HCEC 1CT (cell line): ENCODE measurements at places on chromosomes 1 and 21.

GRCh38 chr1:162609306-162609705 lies 23.0 kb upstream of the DDR2 start:
- no peak for DNase-seq

- DNase-seq, result no peak
Observed at GRCh38 chr1:86751923-86752322, 47.5 kb downstream of the SH3GLB1 start.

- DNase-seq, result no peak
Observed at GRCh38 chr1:160436966-160437365, 36.6 kb downstream of the VANGL2 start.

DNA sequence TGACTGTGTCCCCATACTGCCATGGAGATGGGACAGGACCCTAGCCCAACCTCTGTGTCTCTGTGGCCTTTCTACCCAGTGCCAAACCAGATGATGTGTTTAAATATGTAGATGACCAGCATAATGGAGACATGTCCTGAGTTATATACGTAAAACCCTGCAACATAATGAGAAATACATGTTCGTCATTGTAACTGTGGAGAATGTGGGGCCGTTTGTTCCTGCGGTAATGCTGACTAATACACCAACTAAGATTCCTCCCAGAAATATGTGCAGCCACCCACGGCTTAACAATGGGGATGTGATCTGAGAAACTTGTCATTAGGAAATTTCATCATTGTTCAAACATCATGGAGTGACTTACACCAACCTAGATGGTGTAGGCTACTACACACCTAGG lies 71.7 kb upstream of the SIM2 start:
- DNase-seq, result peak; percentile 34

DNA sequence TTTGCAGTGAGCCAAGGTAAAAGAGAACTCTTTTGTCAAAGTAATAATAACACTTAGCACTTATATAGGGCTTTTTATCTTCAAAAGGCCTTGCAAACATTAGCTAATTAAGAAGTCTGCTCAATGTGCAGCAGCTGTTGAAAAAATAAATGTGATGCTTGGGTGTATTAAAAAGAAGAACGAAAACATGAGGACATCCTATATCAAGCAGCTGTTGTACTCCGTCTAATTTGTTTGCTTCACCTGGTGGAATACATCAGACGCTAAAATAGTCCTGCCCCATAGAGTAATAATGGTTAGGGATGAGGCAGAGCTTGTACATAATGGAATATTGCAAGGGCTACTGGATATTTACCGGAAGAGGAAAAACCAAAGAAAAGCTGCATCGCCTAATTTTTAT lies 299.5 kb downstream of the ST6GALNAC3 start:
- DNase-seq, result no peak
